ENCODE measurements at places on chromosomes 16 and 17. TPM values are rescaled to one million over a fixed set of nuclear protein-coding genes. Genes with fewer than 3 reads are reported as not detected.

- no peaks in the 10 kb centered on the region for H3K27me3 ChIP-seq
- no peak overlapping the region for H3K27ac ChIP-seq
- no peaks in the 10 kb centered on the region for H3K4me1 ChIP-seq
- H3K36me3 ChIP-seq = no peaks in the 10 kb centered on the region
Measured at GRCh38 chr16:87791295-87792204, 25.8 kb upstream of the KLHDC4 start.

DNA sequence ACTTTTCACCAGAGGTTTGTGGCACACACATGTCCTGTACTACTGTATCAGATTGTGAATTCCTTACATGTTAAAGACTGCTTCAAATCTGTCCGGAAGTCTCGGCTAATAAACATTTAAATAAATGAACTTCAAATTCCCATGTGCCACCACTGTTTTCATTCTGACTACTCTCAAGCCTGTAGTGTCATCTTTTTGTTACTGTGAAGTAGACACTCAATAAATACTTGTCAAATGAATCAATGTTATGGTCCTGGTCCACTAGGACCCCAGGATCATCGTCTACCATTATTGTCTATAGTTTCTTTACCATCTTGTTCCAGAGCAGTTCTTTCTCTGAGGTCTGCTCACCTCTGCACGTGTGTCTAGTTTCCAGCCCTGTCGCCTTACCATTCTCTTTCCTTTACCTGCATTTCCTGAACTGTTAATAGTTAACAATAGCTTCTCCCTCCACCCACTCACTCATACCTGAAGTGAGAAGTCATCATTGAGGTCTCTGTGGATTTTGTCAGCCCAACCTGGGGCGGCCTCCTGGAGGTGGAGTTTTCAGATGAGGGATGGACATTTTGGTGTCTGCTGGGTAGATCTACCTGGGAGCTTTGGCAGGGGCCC is 333.0 kb downstream of the SEC14L1 start:
- no peaks in the 10 kb centered on the region for H3K36me3 ChIP-seq
- no peaks in the 10 kb centered on the region for H3K27me3 ChIP-seq
- DNase-seq = no peak
- no peak overlapping the region for H3K4me3 ChIP-seq
- H3K4me1 ChIP-seq = peaks cover 71% of the 10 kb centered on the region

- no peak within 1 kb of the TSS for H3K27ac ChIP-seq
- peaks cover 8% of the 10 kb centered on the region for H3K4me1 ChIP-seq
- peaks cover 28% of the 10 kb centered on the region for H3K27me3 ChIP-seq
- peak; percentile 51 for DNase-seq
Measured at GRCh38 chr16:23835390-23836077, at the start of gene PRKCB. PRKCB (plus strand) TSS chr16:23835983.

DNA sequence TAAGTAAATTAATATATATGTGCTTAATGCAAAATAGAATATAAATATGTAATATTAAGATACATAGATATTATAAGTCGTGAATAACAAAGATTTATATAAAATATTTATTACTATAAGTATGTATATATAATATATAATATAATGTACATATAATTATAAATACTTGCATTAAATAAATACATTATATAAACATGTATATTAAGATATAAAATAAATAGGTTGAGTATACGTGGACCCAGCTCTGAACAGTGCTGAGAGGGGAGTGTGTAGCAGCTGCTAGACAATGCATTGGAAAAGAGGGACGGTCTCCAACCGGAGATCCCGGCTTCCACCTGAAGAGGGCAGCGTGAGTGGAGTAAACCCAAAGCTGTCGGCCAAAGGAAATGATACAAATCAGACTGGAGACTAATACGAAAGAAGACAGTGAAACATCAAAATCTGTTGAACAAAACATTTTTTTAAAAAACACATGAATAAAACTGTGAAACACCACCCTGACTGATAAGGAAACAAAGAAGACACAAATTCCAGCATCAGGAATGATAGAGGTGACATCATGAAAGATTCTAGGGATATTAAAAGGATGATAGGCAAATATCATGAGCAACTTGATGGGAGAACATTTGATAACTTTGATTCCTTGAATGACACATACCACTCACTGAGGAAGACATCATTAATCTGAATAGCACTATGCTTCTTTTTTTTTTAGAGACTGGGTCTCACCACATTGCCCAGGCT is 125.4 kb upstream of the CHMP6 start:
- H3K36me3 ChIP-seq = no peaks in the 10 kb centered on the region
- no peak for DNase-seq
- H3K27me3 ChIP-seq = no peaks in the 10 kb centered on the region
- H3K4me1 ChIP-seq = no peaks in the 10 kb centered on the region
- no peak overlapping the region for H3K27ac ChIP-seq

GRCh38 chr17:17073030-17073564 is 30.8 kb downstream of the MPRIP start:
- H3K36me3 ChIP-seq = no peaks in the 10 kb centered on the region
- H3K4me3 ChIP-seq = no peak overlapping the region
- no peak overlapping the region for H3K27ac ChIP-seq
- H3K27me3 ChIP-seq = no peaks in the 10 kb centered on the region
- no peak for DNase-seq

MYH2 gene
- total RNA-seq = 9.0 TPM

TIGD7 gene
- 7.0 TPM for total RNA-seq

- DNase-seq = no peak
- no peaks in the 10 kb centered on the region for H3K36me3 ChIP-seq
- no peak overlapping the region for H3K4me3 ChIP-seq
- peaks cover 2% of the 10 kb centered on the region for H3K27me3 ChIP-seq
- no peak overlapping the region for H3K27ac ChIP-seq
Measured at GRCh38 chr17:2721603-2722002, 10.0 kb upstream of the CLUH start.

DNA sequence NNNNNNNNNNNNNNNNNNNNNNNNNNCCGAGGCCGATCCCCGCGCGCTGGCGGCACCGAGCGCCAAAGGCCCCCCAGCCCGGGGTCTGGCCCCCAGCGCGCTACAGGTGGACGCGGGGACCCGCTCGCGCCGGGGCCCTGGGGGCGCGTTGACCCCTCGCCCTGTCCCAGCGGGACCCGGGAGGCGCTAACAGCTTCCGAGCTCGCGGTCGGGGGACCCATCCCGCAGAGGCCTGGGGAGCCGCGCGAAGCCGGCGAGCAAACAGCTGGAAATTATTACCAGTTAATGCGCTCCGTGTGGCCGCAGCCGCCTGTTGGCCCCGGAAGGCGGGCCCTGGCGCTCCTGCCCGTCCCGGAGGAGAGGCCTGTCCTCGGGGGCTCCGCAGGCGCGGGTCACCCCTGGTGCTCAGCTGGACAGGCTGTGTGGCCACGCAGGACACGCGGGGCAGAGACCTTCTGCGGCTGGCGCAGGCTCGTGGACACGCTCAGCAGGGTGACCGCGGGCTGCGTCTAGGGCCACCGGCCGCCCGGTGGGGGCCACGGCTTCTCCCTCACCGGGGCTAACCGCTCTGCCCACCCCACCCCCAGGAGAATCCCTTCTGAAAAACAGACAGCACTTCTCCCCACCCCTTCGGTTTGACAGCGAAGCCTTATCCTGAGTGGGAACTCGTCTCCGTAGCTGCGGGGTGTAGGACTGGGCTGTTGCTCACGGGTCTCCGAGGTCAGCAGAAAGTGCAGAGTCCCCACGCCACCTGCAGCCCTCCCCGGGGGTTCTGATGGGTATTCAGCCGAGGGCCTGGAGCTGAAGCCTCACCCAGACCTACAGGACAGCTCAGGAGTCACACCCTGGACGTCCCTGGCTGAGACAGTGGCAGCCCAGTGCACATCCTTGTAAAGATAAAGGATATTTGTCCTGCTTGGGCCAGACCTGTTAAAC is 138.7 kb upstream of the RPH3AL start:
- H3K4me3 ChIP-seq = peak overlapping the region; percentile 51
- peak; percentile 77 for DNase-seq
- H3K36me3 ChIP-seq = no peaks in the 10 kb centered on the region
- H3K27ac ChIP-seq = no peak overlapping the region

GRCh38 chr17:15261258-15261801 is 3.8 kb downstream of the PMP22 start:
- H3K27me3 ChIP-seq = peaks cover 78% of the 10 kb centered on the region
- no peaks in the 10 kb centered on the region for H3K4me1 ChIP-seq
- DNase-seq = no peak

MPHOSPH6 gene
- 32.9 TPM for total RNA-seq

DNA sequence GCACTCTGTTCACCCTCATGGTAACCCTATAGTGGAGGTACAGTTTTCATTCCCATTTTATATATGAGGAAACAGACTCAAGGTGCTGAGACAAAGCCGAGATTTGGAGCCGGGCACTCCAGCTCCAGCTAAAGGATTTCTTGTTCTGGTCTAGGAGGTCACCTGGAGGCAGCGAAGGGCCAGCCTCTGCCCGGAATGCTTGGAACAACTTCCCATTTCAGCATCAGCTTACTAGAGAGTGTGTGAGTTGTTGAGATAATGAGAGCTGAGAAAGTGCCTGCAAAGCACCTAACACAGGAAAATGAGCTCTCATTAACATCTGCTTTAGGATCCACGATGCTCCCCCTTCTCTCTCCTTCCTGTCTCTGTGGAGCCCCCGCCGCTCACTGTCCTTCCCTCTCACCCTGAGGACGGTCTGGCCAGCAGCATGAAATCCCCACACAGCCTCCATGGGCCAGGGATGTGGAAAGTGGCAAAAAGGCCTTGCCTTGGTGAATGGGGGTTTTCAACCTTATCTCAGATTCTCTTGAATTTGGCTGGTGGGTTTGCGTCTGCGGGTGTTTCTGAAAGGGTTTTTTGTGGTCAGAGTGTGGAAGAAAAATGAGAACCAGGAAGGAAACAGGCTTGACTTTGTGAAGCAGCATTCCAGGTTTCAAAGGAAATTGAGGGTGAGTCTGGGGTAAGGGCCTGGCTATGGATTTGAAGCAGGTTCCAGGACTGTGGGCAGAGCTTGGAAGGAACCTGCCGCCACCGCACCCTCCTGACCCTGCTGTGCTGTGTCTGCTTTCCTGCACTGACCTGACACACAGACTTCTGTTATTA is 178.7 kb downstream of the FOXL1 start:
- H3K27me3 ChIP-seq = no peaks in the 10 kb centered on the region
- no peak overlapping the region for H3K27ac ChIP-seq
- H3K4me3 ChIP-seq = no peak overlapping the region

GRCh38 chr16:56742030-56742984 is 12.4 kb downstream of the NUP93 start:
- H3K27me3 ChIP-seq = no peaks in the 10 kb centered on the region
- no peaks in the 10 kb centered on the region for H3K36me3 ChIP-seq
- H3K4me3 ChIP-seq = no peak overlapping the region
- no peak overlapping the region for H3K27ac ChIP-seq
- peaks cover 5% of the 10 kb centered on the region for H3K4me1 ChIP-seq

EIF3CL gene
- not detected for total RNA-seq

GINS2 gene
- total RNA-seq = 59.1 TPM

DNA sequence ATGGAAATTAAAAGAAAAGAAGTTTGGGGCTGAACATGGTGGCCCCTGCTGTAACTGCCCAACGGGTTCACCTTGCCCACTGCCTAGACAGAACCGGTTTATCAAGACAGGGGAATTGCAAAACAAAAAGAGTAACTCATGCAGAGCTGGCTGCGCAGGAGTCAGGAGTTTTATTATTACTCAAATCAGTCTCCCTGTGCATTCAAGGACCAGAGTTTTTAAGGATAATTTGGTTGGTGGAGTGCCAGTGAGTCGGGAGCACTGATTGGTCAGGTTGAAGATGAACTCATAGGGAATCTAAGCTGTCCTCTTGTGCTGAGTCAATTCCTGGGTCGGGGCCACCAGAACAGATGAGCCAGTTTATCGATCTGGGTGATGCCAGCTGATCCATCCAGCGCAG is 4.4 kb upstream of the SCPEP1 start:
- H3K27me3 ChIP-seq = no peaks in the 10 kb centered on the region
- no peak for DNase-seq
- no peaks in the 10 kb centered on the region for H3K4me1 ChIP-seq
- no peak overlapping the region for H3K27ac ChIP-seq
- H3K4me3 ChIP-seq = no peak overlapping the region
- H3K36me3 ChIP-seq = no peaks in the 10 kb centered on the region

SOX8 gene
- 5.7 TPM for total RNA-seq

RASD1 gene
- total RNA-seq = 1.8 TPM

GRCh38 chr16:24573141-24573540 is 33.8 kb downstream of the RBBP6 start:
- no peak overlapping the region for H3K27ac ChIP-seq
- H3K4me3 ChIP-seq = no peak overlapping the region
- H3K27me3 ChIP-seq = no peaks in the 10 kb centered on the region
- no peak for DNase-seq

- DNase-seq = no peak
- H3K36me3 ChIP-seq = no peaks in the 10 kb centered on the region
- no peak overlapping the region for H3K4me3 ChIP-seq
- no peak overlapping the region for H3K27ac ChIP-seq
- no peaks in the 10 kb centered on the region for H3K27me3 ChIP-seq
Measured at GRCh38 chr17:6986676-6987075, 9.2 kb upstream of the ALOX12 start.

- no peak overlapping the region for H3K4me3 ChIP-seq
- no peaks in the 10 kb centered on the region for H3K36me3 ChIP-seq
- peaks cover 10% of the 10 kb centered on the region for H3K4me1 ChIP-seq
- no peak for DNase-seq
- no peak overlapping the region for H3K27ac ChIP-seq
Measured at GRCh38 chr17:72954579-72954978, 137.9 kb downstream of the SLC39A11 start.

TNFRSF17 gene
- not detected for total RNA-seq

DNA sequence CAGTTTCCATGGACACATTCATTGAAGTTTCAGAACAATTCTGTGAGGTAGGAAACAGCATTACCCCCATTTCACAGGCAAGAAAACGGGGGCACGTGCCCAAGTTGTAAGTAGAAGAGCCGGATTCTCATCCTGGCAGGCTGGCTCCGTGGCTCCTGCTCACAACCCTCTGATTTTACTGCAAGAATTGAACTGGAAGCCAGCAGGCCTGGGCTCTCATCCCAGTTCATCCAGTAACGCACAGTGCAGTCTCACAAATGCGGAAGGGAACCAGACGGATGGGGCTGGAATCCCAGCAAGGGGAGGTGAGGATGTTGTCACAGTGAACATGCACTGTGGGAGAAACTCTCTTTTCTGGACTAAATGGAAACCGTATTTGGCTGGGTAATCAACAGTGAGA is 40.7 kb upstream of the DOC2B start:
- H3K4me3 ChIP-seq = no peak overlapping the region
- H3K4me1 ChIP-seq = no peaks in the 10 kb centered on the region
- H3K36me3 ChIP-seq = no peaks in the 10 kb centered on the region
- no peak for DNase-seq
- no peaks in the 10 kb centered on the region for H3K27me3 ChIP-seq

- H3K27ac ChIP-seq = no peak overlapping the region
- no peaks in the 10 kb centered on the region for H3K27me3 ChIP-seq
- H3K4me1 ChIP-seq = no peaks in the 10 kb centered on the region
- H3K4me3 ChIP-seq = no peak overlapping the region
- H3K36me3 ChIP-seq = no peaks in the 10 kb centered on the region
Measured at GRCh38 chr16:55408661-55409060, 70.3 kb upstream of the MMP2 start.

- no peaks in the 10 kb centered on the region for H3K36me3 ChIP-seq
- H3K27ac ChIP-seq = no peak overlapping the region
- no peaks in the 10 kb centered on the region for H3K27me3 ChIP-seq
- DNase-seq = no peak
Measured at GRCh38 chr17:3035256-3035967, 28.0 kb downstream of the OR1D5 start.

DBNDD1 gene
- total RNA-seq = 69.9 TPM
